ENCODE measurements at places on chromosomes 3 and 15. TPM values are rescaled to one million over a fixed set of nuclear protein-coding genes. Genes with fewer than 3 reads are reported as not detected.
A peak's percentile ranks its signal among the peaks of the same experiment; 100 is the strongest.

TNNC1 gene
- total RNA-seq, result 4.7 TPM

SSUH2 gene
- total RNA-seq, result not detected

SLC15A2 gene
- 1.1 TPM for total RNA-seq

CAMK2N2 gene
- 0.51 TPM for total RNA-seq

PRICKLE2 gene
- total RNA-seq, result not detected

ZBBX gene
- not detected for total RNA-seq

ACTC1 gene
- not detected for total RNA-seq

DNA sequence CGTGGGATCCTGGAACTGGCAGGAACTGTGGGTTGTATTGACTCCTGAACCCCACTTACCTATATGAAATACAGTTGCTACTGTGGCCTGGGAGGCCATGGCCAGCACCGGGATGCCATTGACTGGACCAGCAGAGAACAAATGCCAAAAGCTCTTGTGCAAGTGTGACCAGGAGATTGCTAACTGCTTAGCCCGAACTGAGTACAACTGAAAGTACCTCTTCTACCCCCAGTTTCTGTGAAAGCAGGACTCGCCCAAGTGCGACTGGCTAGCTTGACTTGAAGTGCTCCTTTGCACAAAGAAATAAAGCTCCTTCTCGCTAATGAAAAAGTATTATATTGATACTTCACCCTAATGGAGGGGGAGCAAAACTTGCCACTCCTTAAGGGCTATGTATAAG, 101.3 kb upstream of the ATP11B start:
- H3K4me3 ChIP-seq, result no peak overlapping the region
- H3K27me3 ChIP-seq, result peaks cover 3% of the 10 kb centered on the region
- H3K36me3 ChIP-seq, result no peaks in the 10 kb centered on the region
- H3K4me1 ChIP-seq, result no peaks in the 10 kb centered on the region
- DNase-seq, result no peak
- no peak overlapping the region for H3K27ac ChIP-seq

- H3K27ac ChIP-seq, result peak overlapping the region; percentile 53
- no peak overlapping the region for H3K4me3 ChIP-seq
Measured at GRCh38 chr15:63530235-63530634, 25.8 kb downstream of the USP3 start.

GRCh38 chr15:39744334-39745103, 38.1 kb downstream of the FSIP1 start:
- no peaks in the 10 kb centered on the region for H3K4me1 ChIP-seq
- H3K27me3 ChIP-seq, result peaks cover 9% of the 10 kb centered on the region
- H3K36me3 ChIP-seq, result no peaks in the 10 kb centered on the region
- H3K4me3 ChIP-seq, result no peak overlapping the region

- H3K27ac ChIP-seq, result no peak overlapping the region
- no peaks in the 10 kb centered on the region for H3K4me1 ChIP-seq
- no peak for DNase-seq
Measured at GRCh38 chr3:152069871-152070270, 196.4 kb downstream of the SUCNR1 start.

DNA sequence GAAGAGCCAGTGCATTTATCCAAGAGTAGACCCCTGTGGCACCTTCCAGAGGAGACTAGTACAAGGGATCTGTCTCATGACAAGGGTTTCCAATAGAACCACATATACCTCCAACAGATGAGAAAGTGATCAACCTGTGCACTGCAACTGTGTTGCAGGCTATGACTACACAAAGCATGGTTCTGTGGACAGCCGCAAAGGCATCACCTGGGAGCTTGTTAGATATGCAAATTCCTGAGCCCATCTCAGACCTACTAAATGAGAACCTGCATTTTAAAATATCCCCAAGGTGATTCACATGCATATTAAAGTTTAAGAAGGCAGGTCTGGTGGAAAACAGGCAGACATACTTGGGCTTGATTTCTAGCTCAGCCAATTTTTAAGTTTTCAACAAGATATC, 368.7 kb downstream of the FOXP1 start:
- no peak for DNase-seq
- H3K27ac ChIP-seq, result no peak overlapping the region
- H3K4me1 ChIP-seq, result peaks cover 46% of the 10 kb centered on the region
- H3K36me3 ChIP-seq, result peaks cover 11% of the 10 kb centered on the region

DNA sequence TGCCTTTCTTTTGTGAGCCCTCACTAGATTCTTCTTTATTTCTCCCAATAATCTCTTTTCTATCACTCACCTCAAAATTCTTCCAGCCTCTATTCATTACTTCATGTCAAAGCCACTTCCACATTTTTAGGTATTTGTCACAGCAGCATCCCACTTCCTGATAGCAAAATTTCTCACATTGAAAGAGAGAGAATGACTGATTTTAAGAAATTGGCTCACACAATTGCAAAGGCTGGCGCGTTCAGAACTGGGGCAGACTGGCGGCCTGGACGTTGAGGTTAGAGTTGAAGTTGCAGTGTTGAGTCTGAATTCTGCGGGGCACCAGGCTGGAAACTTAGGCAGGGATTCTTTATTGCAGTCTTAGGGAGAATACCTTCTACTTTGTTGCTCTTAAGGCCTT, 117.9 kb downstream of the LRRC28 start:
- no peak overlapping the region for H3K4me3 ChIP-seq
- H3K27me3 ChIP-seq, result no peaks in the 10 kb centered on the region
- H3K4me1 ChIP-seq, result peaks cover 12% of the 10 kb centered on the region
- H3K27ac ChIP-seq, result no peak overlapping the region
- peak; percentile 52 for DNase-seq

- no peak overlapping the region for H3K4me3 ChIP-seq
- H3K36me3 ChIP-seq, result no peaks in the 10 kb centered on the region
- no peaks in the 10 kb centered on the region for H3K27me3 ChIP-seq
- H3K27ac ChIP-seq, result no peak overlapping the region
Measured at GRCh38 chr3:178079966-178080365, 456.3 kb upstream of the KCNMB2 start.

GRCh38 chr15:76945494-76946093, 14.0 kb downstream of the RCN2 start:
- H3K4me3 ChIP-seq, result no peak overlapping the region
- peaks cover 21% of the 10 kb centered on the region for H3K36me3 ChIP-seq
- H3K27ac ChIP-seq, result no peak overlapping the region
- no peak for DNase-seq
- H3K27me3 ChIP-seq, result no peaks in the 10 kb centered on the region

GRCh38 chr3:79418855-79419621, 348.8 kb downstream of the ROBO1 start:
- H3K27me3 ChIP-seq, result no peaks in the 10 kb centered on the region
- H3K4me1 ChIP-seq, result no peaks in the 10 kb centered on the region
- no peak for DNase-seq
- H3K36me3 ChIP-seq, result no peaks in the 10 kb centered on the region
- H3K4me3 ChIP-seq, result no peak overlapping the region

GRCh38 chr15:33639051-33639450, 328.3 kb downstream of the RYR3 start:
- H3K4me3 ChIP-seq, result no peak overlapping the region
- no peaks in the 10 kb centered on the region for H3K36me3 ChIP-seq
- H3K27me3 ChIP-seq, result peaks cover 3% of the 10 kb centered on the region
- H3K27ac ChIP-seq, result no peak overlapping the region
- DNase-seq, result no peak

DNA sequence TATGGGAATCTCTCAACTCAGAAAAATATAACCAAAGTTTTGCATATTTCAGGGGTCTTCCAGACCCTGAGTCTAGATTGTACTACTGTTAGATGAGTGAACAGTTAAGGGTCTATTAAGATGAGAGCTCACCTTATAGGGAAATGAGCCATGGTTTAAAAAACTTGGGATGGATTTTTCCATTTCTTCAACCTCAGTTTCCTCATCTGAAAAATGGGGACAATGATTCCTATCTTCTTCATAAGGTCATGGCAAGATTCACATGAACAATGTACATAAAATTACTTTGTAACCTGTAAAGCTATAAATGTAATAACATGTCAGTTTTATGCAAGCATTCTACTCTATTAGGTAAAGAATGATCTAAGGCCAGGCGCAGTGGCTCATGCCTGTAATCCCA, 28.7 kb downstream of the NPTN start:
- H3K4me1 ChIP-seq, result peaks cover 35% of the 10 kb centered on the region
- no peaks in the 10 kb centered on the region for H3K27me3 ChIP-seq
- peaks cover 3% of the 10 kb centered on the region for H3K36me3 ChIP-seq
- H3K27ac ChIP-seq, result no peak overlapping the region
- DNase-seq, result no peak
- H3K4me3 ChIP-seq, result no peak overlapping the region

DNA sequence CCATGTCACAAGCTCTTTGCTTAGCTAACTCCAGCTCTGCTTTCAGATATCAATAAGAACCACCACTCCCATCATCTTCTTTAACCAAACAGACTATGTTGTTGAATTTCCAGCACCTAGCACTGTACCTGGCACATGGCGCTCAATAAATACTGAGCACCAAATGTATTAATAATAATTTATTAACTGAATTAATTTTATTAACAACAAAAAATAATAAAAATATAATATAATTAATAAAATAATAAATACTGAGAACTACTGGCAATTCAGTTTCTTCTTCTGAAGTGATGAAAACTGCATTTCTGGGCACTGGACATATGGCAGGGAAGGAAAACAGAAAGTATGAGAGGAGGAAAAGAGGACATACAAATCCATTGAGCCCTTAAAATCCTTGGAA, 263.9 kb downstream of the ZMAT3 start:
- H3K27me3 ChIP-seq, result no peaks in the 10 kb centered on the region
- H3K36me3 ChIP-seq, result no peaks in the 10 kb centered on the region
- no peak overlapping the region for H3K27ac ChIP-seq
- H3K4me3 ChIP-seq, result no peak overlapping the region
- DNase-seq, result no peak

DNA sequence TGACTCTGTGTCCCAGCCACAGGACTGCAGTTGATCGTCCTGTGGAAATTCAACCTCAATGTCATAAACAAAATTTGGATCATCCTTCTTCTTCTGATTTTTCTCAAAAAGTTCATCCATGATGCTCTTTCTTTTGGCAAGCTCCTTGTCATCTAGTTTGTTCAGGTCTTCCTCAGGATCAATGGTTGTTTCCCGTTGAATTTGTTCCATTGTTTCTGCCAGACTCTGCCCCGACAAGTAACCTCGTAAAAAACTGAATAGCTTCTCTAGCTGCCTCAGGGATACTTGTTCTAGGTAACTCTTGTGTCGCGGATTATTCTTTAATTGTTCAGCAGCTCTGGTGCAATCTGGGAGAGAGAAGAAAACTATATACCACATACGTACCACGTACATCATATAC, 4.5 kb downstream of the CEP19 start:
- H3K27ac ChIP-seq, result no peak overlapping the region
- H3K4me1 ChIP-seq, result peaks cover 13% of the 10 kb centered on the region
- peaks cover 4% of the 10 kb centered on the region for H3K36me3 ChIP-seq
- H3K27me3 ChIP-seq, result no peaks in the 10 kb centered on the region

GRCh38 chr3:141288336-141288990, 56.8 kb downstream of the PXYLP1 start:
- peaks cover 9% of the 10 kb centered on the region for H3K36me3 ChIP-seq
- H3K4me1 ChIP-seq, result no peaks in the 10 kb centered on the region
- H3K27ac ChIP-seq, result no peak overlapping the region
- no peak for DNase-seq
- H3K27me3 ChIP-seq, result no peaks in the 10 kb centered on the region

- peaks cover 15% of the 10 kb centered on the region for H3K4me1 ChIP-seq
- no peak for DNase-seq
- peaks cover 3% of the 10 kb centered on the region for H3K36me3 ChIP-seq
- peaks cover 4% of the 10 kb centered on the region for H3K27me3 ChIP-seq
- no peak overlapping the region for H3K27ac ChIP-seq
- no peak overlapping the region for H3K4me3 ChIP-seq
Measured at GRCh38 chr3:194300936-194301335, 50.2 kb downstream of the CPN2 start.

DNA sequence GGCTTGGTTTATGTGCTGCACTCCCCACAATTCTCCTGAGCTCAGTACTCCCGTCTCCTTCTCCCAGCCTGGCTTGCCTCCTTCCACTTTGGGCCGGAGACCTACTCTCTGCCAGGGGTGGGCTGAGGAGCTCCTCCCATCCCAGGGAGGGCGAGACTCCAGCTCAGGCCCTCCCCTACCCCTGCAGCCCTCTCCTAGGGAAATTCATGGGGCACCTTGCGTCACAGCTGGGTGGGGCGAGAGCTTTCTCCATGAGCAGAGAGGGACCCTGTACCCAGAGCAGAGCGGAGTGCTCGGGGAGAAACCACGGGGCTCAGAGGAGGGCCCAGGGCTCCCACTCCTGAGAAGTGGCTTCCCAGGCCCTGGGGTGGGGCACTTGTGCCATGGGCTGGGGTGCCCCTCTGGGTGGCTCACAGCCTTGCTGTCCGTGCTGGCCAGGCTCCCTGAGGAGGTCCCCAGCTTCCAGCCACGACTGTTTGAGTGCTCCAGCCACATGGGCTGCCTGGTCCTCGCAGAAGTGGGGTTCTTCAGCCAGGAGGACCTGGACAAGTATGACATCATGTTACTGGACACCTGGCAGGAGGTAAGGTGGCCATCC, 13.3 kb downstream of the VILL start:
- peaks cover 9% of the 10 kb centered on the region for H3K36me3 ChIP-seq
- H3K4me3 ChIP-seq, result no peak overlapping the region
- no peaks in the 10 kb centered on the region for H3K27me3 ChIP-seq
- no peak for DNase-seq
- H3K4me1 ChIP-seq, result peaks cover 23% of the 10 kb centered on the region
- H3K27ac ChIP-seq, result peak overlapping the region; percentile 54

DNA sequence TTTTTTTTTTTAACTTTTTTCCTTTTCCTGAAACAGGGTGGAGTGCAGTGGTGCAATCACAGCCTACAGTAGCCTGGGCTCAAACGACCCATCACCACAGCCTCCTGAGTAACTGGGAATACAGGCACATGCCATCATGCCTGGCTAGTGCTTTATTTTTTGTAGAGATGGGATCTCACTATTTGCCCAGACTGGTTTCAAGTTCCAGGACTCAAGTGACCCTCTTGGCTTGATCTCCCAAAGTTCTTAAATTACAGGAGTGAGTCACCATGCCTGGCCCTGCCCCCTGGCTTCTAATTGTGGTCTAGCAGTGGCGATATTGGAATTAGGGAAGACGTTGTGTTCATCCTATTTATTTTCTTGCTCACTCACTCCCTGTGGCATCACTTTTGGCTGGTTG, 1138.4 kb downstream of the SI start:
- DNase-seq, result no peak
- H3K36me3 ChIP-seq, result no peaks in the 10 kb centered on the region
- no peak overlapping the region for H3K4me3 ChIP-seq
- no peak overlapping the region for H3K27ac ChIP-seq
- H3K4me1 ChIP-seq, result no peaks in the 10 kb centered on the region

GRCh38 chr3:166484470-166484869, 647.2 kb upstream of the BCHE start:
- no peak for DNase-seq
- H3K36me3 ChIP-seq, result no peaks in the 10 kb centered on the region
- H3K4me3 ChIP-seq, result no peak overlapping the region
- no peak overlapping the region for H3K27ac ChIP-seq
- no peaks in the 10 kb centered on the region for H3K27me3 ChIP-seq

Data from activated CD4-positive, alpha-beta memory T cell treated with anti-CD3 and anti-CD28 coated beads for 36 hours (primary cell).